Ovary (tissue), 10 donors: ENCODE measurements at places on chromosomes 3 and 15.

DNA sequence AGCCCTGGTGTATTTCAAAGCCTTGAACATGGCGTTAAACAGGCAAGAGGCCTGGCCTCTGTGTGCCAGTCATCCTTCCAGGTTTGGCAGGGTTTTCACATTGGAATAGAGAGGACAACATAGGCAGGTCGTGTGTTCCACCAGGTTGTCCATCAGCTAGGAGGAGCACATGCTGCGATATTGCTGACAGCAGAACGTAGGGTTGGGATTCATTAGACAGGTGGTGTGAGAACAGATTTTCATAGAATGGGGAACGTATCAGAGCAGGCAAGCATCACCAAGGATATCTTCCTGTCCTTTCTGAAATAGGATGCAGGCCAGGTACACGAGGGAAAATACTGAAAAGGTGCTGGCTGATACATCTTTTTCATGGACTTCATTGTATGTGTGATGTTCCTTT is 26.4 kb downstream of the MINAR1 start:
- DNase-seq, result no peak

- no peak for DNase-seq
Observed at GRCh38 chr3:195082811-195083210, 188.1 kb downstream of the XXYLT1 start.

DNA sequence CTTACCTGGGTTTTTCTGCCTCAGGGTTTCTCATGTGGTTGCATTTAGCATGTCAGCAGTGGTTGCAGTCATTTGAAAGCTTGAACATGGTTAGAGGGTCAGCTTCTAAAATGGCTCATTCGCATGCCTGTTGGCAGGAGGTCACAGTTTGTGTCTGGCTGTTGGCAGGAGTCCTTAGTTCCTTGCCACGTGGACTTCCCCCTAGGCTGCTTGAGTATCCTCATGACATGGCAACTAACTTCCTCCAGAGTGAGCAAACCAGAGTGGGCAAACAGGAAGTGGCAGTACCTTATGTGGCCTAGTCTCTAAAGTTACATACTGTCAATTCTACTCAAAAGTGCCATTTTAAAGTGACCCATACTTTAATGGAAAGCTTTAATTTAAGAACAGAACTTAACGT is 3.4 kb upstream of the UNC13C start:
- no peak for DNase-seq

- no peak for DNase-seq
Observed at GRCh38 chr3:129593595-129594339, 12.7 kb downstream of the PLXND1 start.

DNA sequence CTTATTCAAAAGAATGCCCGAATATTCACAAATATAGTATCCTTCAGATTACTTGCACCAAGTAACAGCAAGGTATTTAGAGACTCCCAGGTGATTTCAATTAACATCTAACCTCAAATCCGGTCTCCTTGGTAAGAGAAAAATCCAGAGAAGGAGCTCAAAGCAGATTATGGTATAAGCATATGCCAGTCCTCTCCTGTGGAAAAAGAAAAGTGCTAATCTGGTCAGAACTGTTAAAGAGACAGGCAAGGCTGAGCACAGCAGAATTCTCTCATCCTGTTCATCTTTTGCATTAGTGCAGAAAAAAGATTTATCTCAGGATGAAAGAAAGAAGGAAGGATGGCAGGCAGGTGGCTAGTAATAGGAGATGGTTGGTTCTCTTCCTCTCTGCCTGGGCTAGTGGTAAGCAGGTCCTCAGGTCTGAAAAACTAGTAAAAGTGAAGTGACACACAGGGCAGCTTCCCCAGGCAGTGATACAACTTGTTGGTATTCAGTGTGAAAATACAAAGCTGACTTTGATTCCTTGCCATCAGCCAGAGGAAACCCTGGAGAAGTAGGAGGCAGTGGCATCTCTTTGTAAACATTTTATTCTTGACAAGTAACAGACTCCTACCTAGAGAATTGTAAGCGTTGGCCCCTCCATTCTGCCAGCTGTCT is 14.2 kb downstream of the ATXN7 start:
- DNase-seq, result no peak

DNA sequence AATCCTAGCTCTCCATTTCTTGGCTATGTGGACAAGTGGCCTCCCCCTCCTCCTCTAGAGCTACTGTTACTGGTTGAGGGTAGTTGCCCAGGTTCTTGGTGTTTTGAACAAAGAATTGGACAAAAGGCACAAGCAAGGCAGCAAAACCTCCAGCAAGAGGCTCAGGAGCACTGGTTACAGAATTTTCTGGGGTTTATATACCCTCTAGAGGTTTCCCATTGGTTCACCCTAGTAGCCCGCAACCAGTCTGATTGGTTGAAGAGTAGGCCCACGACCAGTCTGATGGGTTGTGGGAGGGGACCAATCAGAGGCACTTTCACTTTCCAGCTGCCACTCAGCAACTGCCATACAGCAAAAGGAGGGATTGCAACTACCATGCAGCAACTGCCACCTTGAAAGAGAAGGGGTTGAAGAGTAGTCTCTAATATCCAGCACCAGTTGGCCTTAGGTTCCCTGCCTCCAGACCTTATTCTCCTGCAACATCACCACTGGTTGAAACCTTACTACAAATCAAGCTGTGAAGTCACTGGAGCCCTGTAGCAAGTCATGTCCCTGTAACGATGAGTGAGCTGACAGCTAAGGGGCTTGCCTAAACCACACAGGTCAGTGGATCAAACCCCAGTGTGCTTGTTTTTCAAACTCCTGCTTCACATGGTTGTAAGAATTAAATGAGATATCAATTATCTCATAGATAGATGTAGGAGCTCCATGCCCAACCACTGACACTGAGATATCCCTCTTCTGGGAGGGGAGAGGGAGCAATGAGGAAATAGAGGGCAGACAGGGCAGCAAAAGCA is 2.9 kb upstream of the C15orf39 start:
- DNase-seq, result no peak

- no peak for DNase-seq
Observed at GRCh38 chr15:83813682-83814081, 159.8 kb downstream of the ADAMTSL3 start.

DNA sequence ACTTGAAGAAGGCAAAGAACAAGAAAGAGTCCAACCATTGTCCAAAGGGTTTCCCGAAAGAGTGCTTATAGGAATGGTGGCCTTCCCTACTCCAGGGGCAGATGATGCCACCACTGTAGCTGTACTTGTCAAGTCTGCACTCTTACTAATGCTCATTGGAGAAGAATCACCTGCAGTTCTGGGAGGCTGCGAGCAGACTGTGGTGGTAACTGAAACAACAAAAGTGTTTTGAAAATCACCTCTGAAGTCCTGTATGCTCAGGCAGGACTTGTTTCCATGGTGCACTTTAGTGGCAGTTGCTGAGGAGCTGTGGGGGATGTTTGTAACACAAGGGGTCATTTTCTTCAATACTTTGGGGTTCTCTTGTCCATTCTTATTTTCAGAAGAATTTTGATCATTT is 36.0 kb downstream of the USF3 start:
- no peak for DNase-seq

- peak; percentile 12 for DNase-seq
Observed at GRCh38 chr3:126438186-126438585, 37.5 kb downstream of the ZXDC start.

DNA sequence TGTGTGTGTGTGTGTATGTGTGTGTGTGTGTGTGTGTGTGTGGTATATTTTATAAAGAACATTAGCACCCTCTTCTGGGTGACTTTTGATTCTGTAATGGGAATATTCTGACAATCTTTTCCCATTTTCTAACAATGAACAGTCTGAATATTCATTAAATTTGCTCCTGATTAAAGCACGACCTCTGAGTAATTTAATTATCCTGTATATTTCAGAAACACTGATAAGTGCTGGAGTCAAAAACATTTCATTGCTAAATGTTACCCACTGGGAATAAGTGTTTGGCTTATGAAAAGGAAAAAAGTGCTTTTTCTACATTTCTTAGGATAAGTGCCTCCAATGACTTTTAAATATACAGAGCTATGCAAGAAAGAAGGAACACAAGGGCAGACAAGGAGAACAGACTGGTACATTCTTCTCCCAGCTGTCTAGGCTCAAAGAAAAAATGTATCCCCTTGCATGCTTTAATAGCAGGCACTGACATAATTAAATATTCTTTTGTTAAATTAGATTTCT is 32.3 kb upstream of the SYNPR start:
- no peak for DNase-seq

DNA sequence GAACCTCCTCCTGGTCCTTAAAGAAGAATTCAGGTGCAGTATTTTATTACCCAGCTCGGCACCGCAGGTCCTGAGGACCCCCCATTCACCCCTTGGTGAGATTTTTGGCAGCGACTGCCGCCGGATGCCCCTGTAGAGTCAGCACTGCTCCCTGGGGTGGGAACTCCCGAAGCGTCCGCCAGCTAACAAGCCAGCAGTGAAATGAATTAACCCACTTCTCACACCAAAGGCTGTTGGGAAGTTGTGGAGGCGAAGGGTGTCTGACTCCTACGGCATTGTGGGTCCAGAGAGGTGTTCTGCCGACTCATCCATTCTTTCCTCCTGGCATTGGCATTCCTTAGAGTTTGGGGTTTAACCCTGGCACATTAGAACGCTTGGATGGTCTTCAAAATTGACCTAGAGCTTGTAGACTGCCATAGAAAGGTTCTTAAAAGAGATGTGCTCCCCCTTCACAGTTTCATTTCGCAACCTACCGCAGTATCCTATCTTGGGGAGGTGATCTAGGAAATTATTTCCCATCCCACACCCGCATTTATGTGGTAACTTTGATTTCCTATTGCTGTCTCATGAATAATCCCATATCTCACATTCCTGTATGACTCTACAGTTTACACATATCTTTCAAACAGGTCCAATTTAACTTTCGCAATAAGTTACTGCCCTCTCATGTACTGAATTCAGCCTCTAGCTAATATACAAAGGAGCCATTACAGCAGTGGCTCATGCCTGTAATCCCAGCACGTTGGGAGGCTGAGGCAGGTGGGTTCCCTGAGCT is 879 bp upstream of the EIF5A2 start:
- DNase-seq, result peak; percentile 49

- DNase-seq, result no peak
Observed at GRCh38 chr3:64343689-64344430, 118.6 kb upstream of the PRICKLE2 start.

DNA sequence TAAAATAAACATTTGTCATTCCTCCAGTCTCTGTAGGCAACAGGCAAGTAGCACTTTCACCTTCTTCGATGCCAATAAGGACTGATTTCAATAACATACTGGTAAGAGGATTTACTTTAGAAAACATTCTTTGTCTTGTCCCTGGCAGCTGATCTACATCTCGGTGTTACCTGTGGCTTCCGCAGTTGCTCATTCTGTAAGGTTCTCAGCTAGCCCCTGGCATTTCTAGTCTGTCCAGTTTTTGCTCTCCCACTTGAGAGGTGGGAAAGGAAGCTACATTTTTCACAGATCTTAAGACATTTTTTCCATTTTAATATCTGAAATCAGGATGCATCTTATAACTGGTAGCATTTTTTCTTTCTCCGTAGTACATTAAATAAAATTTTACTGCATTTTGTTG is 19.7 kb upstream of the MAP6D1 start:
- DNase-seq, result no peak

DNA sequence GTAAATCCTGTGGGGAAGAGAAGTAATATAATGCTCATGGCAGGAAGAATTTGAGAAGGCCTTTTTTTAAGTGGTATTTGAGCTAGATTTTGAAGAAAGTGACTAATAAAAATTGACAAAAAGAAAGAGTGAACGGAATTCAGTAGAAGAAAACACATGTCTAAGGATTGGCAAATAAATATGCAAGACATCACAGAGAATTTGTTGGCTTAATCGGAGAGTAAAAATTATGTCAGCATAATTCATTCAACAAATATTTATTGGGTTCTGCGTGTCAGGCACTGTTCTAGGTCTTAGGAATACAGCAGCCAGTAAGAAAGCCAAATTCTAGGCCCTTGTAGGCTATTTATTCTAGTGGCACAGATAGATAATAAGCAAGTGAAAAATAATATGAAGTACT is 33.6 kb upstream of the LEKR1 start:
- DNase-seq, result no peak

- DNase-seq, result no peak
Observed at GRCh38 chr3:148147903-148148302, 549.8 kb upstream of the AGTR1 start.

DNA sequence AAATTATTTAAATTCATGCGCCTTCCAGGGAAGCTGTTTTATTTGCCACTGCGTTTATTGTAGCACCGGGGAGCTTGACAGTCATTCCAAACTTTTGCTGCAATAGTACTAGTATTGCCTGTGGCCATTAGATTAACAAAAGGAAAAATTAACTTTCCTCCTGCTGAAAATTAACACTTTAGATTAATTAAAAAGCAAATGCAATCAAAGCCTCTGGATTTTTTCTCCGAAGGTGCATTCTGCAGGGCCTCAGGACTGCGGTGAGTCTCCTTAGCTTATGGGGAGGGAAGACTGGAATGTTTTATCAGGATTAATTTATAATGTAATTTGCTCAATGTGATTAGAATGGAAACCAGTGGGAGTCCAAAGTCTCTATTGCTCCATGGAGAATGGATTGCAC is 456.4 kb upstream of the CFAP20DC start:
- no peak for DNase-seq

DNA sequence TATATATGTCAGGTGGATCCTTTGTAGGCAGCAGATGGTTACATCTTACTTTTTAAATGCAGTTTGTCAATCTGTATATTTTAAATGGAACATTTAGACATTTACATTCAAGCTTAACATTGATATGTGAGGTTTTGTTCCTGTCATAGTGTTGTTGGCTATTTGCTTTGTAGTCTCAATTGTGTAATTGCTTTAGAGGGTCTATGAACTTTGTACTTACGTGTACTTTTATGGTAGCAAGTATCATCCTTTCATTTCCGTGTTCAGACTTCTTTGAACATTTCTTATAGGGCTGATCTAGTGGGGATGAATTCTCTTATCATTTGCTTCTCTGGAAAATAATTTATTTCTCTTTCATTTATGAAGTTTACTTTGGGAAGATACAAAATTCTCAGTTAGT is 656.0 kb downstream of the OTOL1 start:
- DNase-seq, result no peak

DNA sequence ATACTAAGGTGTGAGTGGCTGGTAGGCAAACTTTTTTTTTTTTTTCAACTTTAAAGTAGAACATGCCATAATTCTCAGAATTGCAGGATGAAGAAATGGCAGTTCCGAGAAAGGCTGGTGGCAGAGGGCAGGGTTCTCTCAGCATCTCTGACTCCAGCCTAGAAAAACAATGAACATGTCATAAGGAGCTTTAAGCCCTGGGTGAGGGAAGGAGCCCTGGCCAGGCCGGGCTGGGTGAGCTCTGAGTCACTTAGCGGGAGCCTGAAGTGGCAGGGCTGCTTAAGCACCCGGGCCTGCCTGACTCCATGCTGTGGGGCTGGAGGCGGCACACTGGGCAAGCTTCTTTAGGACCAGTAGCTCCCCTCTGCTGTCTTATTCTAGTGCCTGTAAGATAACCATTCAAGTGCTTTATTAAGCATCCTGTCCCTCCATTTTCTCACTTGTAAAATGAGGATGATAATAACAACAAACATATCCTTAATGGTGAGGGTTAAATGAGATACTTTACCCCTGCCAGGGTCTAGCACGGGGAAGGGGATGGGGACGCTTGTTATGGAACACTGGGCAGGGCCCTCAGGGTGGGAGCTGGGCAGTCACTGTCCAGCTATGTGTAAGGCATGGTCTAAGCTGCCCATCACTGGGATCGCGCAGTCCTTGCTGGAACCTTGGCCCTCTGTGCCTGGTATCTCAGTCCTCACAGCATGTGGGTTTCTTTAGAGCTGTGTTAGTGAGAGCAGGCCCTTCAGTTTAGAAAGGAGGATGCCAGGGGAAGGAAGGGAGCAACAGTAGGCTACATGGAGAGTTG is 18.4 kb downstream of the SMAD6 start:
- no peak for DNase-seq

- DNase-seq, result no peak
Observed at GRCh38 chr3:126081618-126082361, 2.1 kb downstream of the SLC41A3 start.
